T-helper 1 cell (primary cell): ENCODE measurements at places on chromosomes 12 and 14.

- no peak for DNase-seq
Measured at GRCh38 chr14:104306450-104307040, 168.2 kb downstream of the KIF26A start.

GRCh38 chr14:61690039-61690438 is 5.3 kb upstream of the HIF1A start:
- DNase-seq, result no peak

- DNase-seq, result peak; percentile 39
Measured at GRCh38 chr12:22409377-22410164, 75.1 kb upstream of the ST8SIA1 start.

DNA sequence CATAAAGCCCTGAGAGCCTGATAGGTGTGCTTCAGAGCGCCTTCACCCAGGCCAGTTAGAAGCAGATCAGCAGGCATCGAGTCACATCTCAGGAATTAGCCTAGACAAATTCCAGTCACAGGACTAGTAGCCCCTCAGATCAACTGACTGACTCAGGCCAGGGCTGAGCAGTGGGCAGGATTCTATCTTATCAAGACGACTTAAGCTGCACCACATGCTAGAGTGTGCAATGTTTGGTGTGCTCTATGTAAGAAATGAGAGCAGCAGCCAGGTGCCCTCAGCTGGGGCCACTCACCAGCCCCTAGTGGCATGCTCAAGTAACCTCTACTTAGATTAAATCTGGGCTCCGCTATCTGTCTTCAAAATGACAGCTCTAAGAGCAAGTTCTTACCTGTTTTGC is 19.7 kb upstream of the NGB start:
- DNase-seq, result no peak

GRCh38 chr12:29277231-29277630 is 103.7 kb downstream of the ERGIC2 start:
- no peak for DNase-seq

DNA sequence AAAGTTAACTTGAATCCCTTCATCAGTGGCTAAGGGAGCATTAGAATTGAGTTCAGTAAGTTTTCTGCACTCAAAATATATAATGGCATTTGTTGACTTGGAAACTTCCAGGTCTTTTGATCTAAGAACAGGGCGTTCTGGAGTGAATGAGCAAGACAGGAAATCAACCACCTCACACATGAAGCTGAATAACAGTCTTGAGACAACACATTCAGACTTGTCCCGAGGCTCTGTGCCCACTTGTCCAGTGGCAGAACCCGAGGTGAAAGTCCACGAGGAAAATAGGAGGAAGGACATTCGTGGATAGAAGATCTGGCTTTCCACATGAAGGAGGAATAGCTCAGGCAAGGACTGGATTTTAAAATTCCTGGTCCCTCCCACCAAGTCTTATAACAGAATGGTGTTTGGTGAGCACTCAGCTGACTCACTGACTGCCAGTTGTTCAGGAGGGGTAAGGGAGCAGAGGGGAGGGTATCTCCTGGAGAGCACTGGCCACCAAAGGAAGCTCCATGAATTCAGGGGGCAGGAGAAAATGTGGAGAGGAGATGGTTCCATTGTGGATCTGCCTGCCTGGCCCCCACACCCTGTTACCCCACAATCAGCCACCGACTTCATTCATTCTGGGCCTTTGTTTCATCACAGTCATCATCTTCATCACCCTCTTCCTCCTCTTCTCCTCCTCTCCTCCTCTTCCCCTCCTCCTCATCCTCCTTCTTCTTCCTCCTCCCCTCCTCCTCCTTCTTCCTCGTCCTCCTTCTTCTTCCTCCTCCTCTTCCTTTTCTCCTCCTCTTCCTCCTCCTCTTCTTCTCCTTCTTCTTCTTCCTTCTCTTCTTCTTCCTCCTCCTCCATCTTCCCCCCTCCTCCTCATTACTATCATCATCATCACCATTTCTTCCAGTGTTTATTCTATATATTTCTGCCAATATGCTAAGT is 620.1 kb downstream of the MED13L start:
- no peak for DNase-seq

DNA sequence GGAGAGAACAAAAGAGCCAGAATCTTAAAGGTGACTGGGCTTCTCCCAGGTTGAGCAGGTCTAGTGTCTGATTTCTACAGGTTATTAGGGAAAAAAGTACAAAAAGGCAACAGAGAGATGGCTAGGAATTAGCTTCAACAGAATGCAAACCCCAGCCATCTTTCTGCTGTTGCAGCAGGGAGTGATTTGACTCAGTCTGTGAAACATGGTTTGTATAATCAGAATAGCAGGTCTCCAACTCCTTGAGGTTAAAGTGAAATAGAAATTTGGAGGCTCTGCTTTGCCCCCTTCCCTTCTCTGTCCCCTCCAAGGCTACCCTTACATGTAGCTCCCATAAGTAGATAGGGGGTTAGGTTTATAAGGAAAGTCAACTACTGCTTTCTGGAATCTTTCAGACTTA is 105.8 kb downstream of the AKAP6 start:
- no peak for DNase-seq

DNA sequence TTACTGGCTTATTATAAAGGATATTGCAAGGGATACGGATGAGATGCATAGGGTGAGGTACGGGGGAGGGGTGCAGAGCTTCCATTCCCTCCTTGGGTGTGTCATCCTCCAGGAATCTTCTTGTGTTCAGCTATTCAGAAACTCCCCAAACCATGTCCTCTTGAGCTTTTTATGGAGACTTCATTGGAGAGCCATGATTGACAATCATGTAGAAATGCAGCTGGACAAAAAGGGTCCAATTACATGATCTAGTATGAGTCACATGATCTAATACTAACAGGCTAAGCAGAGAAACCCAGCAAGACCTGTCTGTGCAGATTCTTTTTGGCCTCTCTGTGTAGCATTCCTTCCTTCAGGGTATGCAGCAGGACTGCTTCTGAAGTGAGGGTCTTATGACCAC is 23.9 kb upstream of the FLVCR2 start:
- no peak for DNase-seq

GRCh38 chr12:52024845-52025230 is 18.1 kb downstream of the TAMALIN start:
- no peak for DNase-seq

DNA sequence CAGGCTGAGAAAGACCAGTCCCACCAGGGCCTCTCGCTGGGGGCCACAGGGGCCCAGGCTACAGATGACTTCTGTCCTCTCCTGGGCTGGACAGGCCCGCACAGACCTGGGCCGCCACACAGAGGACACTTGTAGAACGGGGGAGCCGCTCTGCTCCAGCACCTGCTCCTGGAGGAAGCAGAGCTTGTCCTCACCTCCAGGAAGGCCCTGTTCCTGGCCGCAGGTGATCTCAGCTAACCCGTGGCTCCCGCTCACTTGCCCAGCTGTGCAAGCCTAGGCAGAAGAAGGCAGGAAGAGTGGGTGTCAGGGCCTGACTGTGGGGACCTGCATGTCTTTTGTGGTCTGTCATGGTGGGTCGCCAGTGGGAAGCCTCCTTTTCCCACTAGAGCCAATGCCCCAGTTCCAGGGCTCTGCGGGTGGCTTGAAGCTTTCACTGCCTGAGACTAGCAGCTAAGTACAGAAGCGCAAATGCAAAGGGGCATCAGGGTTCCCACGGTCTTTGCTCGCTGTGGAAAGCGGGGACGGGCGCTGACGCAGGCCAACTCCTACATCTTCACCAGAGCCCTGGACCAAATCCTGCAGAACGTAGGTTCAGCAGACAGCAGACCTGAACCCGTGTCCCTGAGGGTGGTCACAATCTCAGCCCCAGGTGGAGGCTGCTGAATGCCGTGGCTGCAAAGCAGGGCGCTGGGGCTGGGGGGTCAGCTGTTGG is 8.8 kb upstream of the CEP170B start:
- DNase-seq, result no peak

GRCh38 chr14:32020882-32021281 is 56.2 kb upstream of the ARHGAP5 start:
- no peak for DNase-seq

DNA sequence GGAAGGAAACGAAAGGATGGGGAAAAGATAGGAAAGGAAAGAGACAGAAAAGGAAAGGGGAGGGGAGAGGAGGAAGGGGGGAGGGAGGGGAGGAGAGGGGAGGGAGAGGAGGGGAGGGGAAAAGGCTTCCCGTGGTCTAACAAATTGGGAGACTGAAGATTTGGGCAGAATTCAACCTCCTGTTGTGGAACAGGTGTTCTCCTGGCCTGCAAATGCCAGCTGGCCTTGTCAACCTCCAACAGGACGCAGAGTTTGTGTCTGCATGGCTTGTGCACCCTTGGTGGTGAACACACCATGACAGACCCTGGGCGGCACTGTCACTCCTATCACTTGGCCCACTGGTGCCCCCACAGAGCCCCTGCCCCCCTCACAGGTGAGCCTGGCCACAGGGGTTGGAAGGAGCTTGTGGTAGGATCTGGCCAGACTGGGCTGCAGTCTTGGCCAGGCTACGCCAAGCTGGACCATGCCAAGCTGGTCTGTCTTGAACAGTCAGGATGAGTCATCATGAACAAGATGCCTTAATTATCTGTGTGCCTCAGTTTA is 321.6 kb downstream of the BCL11B start:
- no peak for DNase-seq

- no peak for DNase-seq
Measured at GRCh38 chr12:96902076-96902475, 5.0 kb upstream of the NEDD1 start.

- DNase-seq, result no peak
Measured at GRCh38 chr12:12158858-12159257, 88.1 kb downstream of the BCL2L14 start.

DNA sequence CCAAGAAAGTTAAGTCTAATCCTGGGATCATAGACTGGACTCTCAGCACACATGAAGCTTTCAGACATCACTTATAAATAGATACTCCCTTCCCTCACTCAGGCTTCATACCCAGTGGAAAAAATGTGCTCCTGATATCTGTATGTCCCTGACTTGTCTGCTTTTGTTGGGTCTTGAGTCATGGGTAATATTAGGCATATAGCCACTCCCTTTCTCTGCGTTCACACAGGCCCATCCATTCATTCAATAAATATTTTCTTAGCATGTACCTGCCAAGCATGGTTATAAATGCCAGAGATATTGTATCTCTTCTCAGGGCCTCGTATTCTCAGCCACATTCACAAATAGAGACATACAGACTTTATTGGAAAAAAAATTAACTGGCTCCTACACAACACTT is 43.5 kb downstream of the COX16 start:
- DNase-seq, result no peak

- DNase-seq, result no peak
Measured at GRCh38 chr14:72217135-72217534, 284.9 kb downstream of the RGS6 start.

GRCh38 chr12:110743571-110744093 is 941 bp upstream of the PPP1CC start:
- DNase-seq, result no peak
